ENCODE measurements at places on chromosomes 6 and 20. TPM values are rescaled to one million over a fixed set of nuclear protein-coding genes. Genes with fewer than 3 reads are reported as not detected.

GRCh38 chr6:41066867-41067304 lies 5.3 kb downstream of the OARD1 start:
- DNase-seq = peak; percentile 74

- DNase-seq = no peak
Observed at GRCh38 chr6:51608383-51608782, 479.0 kb downstream of the PKHD1 start.

- no peak for DNase-seq
Observed at GRCh38 chr6:14502551-14502950, 385.0 kb downstream of the CD83 start.

DNA sequence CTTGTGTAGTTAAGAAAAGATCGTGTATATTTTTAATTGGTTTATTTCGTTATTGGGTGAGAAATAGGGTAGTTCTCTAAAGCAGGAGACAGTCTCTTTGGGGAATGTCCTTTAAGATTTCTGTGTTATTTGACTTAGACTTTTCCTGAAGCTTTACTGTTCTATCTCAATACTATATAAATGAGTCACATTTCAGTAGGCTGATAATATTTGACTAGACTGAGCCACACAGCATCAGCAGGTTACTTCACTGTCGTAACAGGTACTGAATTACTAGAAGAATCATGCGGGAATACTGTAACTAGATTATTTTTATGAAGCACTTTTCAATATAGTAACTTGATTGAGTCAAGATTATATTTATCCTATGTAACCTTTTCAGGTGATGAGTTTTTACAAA lies 1.4 kb downstream of the SMAP1 start:
- no peak for DNase-seq

DNA sequence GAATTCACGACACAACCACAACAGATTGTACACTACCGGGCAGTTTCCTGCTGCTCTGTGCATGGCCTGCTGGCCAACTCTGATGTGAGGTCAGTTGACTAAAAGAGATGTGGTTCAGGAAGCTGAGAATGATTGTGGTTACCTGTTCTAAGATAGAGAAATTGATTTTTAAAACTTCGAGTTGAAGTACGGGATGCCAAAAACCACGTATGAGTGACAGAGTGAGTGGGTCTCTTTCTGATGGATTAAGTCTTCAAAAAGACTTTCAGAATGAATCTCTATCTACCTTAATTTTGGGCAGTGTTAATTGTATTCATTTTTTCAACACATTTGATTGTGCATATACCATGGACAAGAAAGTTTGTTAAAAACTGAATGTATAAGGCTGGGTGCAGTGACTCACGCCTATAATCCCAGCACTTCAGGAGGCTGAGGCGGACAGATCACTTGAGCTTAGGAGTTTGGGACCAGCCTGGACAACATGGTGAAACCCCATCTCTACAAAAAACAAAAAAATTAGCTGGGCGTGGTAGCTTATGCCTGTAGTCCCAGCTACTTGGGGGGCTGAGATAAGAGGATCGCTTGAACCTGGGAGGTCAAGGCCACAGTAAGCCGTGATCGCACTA lies 121.2 kb downstream of the SGK1 start:
- no peak for DNase-seq

The VGLL2 gene
- total RNA-seq = not detected

The MICAL1 gene
- 91.0 TPM for total RNA-seq

All from tibial nerve (tissue), 4 donors.